ENCODE measurements at places on chromosomes 4 and X.

DNA sequence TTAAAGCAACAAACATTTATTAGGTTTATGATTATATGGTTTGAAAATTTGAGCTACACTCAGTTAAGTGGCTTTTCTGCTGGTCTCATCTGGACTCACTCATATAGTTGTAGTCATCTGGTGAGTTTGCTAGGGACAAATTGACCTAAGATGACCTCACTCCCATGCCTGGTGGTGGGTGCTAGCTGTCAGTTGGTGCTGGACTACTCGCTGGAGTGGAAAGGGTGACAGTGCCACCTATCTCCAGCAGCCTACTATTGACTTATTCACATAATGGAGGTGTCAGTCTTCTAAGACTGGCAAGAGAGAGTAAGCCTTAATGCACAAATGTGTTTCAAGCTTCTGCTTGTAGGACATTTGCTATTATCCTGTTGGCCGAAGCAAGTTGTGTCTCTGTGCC lies 88.2 kb downstream of the TASL start:
- DNase-seq = no peak

DNA sequence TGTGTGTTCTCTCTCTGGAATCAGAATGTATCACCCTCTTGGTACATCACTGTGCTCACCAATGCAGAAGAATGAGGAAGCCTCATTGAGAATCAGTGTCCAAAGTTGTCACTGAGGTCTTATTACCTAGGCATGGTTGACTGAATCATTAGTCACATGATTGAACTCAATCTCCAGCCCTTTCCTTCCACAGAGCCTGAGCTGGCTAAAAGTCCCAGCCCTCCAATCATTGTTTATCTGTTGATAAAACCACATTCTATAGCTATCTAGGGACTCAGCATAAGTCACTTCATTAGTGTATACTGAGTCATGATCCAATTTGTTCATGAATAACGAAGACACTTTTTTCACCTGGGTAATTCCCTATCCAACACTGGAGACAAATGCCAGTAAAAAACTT lies 396.8 kb downstream of the TRAM1L1 start:
- DNase-seq = no peak

DNA sequence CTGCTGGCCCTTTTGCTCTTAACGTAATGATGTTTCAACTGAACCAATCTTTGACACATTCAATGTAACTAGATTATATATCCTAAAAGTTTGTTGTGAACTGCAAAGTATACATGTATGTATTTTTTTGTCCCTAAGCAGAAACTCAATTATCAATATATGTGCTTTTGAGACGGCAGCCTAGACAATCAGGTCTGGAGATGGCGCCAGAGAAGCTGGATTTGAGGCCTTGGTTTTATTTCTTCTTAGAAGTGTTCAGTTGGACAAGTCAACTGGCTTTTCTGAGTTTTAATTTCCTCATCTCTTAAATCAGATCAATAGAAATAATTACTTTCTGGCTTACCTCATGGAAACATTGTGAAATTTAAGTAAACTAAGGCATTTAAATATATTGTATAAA lies 62.5 kb downstream of the DCAF8L1 start:
- no peak for DNase-seq

- DNase-seq = no peak
These were observed 84.3 kb downstream of the PDLIM5 start for GRCh38 chr4:94536049-94536448.

DNA sequence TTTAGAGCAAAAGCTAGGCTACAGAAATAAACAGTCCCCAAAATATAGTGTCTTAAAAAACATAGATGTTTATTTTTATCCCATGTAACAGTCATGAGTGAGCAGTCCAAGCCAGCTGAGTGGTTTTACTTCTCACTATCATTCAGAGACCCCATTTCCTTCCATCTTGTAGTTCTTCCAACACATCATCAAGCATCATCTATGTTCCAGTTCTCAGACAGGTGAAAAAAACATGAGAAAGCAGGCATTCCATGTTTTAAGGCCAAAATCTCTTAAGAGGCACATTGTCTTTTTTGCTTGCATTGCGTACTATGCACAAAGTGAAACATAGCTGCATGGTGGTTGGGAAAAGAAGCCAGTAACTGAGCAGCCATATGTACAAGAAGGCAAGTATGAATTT lies 128.6 kb downstream of the ATOH1 start:
- DNase-seq = no peak

GRCh38 chr4:184487503-184487902 lies 13.2 kb upstream of the IRF2 start:
- no peak for DNase-seq

DNA sequence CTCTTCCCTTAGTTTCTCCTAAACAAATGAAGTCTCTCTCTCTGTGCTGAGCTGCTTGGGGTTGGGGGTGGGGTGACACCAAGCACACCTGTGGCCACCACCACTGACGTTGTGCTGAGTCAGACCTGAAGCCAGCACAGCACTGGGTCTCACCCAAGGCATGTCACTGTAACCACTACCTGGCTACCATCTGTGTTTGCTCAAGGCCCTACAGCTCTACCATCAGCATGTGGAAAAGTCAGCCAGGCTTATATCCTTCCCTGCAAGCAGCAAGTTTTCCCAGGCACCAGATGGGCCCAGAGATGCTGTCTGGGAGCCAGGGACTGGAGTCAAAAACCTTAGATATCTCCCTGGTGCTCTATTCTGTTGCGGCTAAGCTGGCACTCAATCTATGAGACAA lies 6.9 kb downstream of the CXCL10 start:
- no peak for DNase-seq

DNA sequence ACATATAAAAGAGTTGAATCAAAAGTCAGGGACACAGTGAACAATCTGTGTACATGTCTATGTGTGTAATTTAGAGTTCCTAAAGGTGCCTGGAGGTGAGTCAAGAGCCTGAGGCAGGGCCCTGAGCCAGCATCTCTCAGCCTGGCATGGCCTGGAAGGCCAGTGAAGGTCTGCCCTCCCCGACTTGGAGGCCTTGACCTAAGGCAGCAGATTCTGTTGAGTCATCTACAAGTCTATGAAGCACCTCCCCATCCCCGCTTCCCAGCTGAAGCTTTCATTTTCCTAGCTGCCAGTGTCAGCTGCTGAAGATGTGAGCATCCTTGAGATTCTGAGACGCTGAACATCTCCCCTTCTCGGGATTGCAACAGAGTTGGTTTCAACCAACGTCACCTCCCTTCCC lies 583.9 kb downstream of the BCOR start:
- DNase-seq = no peak

GRCh38 chrX:23904096-23904495 lies 3.6 kb downstream of the APOO start:
- no peak for DNase-seq

- DNase-seq = no peak
These were observed 65.8 kb upstream of the PRPS1 start for GRCh38 chrX:107562482-107562881.

DNA sequence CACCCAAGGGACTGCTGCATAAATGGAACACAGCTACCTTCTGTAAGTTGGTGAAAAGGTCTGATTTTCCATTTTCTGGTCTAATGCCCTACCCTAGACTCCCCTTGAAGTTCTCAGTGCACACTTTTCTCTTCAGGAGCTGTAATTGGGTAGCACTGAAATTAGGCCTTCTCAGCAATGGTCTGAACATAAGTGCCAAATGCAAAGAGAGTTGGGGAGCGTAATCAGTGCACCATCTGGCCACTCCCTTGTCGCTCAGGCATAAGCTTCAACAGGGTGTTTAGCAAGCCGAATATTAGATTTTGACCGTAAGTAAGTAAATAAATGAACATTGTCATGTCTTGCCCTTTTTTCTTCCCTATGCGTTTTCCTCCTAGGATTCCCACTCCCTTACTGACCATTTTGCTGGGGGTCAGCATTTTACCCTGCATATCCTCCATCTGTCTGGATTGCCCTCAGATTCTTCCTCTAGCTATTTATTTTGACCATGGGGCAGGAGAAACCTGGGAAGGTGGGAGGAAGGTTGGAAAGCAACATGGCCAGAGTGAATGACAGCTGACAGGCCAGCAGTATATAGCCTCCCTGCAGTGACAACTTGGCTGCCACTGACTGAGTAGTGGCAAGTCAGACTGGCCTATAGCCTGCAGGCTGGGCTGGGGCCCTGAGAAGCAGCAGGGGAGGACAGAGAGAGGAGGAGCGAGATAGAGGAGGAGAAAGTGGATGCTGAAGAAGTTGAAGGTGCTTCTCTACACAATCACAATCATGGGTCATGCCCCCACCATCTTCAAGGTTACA lies 2.7 kb downstream of the NHSL2 start:
- DNase-seq = no peak

DNA sequence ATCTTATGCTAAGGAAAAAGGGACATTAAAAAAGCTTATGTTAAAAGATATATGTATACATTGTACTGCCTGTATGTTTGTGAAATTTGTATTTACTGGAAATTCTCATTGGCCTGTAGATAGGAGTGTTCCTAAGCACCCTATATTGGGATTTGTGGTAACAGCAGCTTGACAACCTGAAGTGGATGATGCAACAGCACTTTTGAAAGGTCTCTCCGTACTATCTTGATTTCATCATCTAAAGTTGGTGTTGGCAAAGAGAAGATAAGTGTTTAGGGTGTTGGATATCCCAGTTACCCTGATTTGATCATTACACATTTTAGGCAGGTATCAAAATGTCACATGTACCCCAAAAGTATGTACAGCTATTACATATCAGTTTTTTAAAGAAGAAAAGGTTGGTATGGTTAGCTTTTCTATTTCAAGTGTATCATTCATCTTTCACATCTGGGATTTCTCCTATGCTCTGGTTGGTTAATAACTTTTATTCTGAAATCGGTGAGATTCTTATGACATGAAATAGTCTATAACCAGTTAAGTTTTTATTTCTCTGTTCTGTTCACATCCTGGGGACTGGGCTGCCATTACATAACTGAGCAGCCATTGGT lies 10.3 kb downstream of the HADH start:
- DNase-seq = no peak

DNA sequence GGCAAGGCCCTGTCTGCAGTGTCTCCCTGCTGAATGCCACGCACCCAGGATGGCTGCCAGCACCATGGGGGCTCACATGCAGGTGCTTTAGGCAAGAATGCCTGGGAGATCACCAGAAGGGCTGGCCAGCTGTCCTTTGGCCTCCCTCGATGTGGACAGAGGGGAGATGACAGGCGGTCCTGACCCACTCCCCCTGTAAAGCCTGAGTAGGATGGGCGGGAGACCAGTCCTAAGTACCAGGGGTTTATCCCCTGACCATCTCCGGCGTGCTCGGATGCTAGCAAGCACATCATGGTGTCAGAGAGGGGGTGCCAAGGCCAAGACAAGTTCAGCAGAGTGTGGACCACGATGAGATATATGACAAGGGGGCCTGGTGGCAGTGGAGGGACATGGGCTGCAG lies 5.3 kb downstream of the PDZD4 start:
- no peak for DNase-seq
